ENCODE measurements at places on chromosomes 7 and 10.

- no peak for DNase-seq
These were observed 92.1 kb upstream of the PODXL start for GRCh38 chr7:131648491-131648890.

GRCh38 chr7:147516391-147516790 lies 1074.2 kb upstream of the C7orf33 start:
- no peak for DNase-seq

- DNase-seq = no peak
These were observed 108.6 kb downstream of the ARHGAP22 start for GRCh38 chr10:48496105-48496830.

- no peak for DNase-seq
These were observed 28.2 kb downstream of the CUBN start for GRCh38 chr10:17101257-17101909.

GRCh38 chr7:83271212-83272099 lies 108.8 kb upstream of the PCLO start:
- peak; percentile 24 for DNase-seq

- DNase-seq = peak; percentile 26
These were observed 1.6 kb downstream of the DNMBP start for GRCh38 chr10:100008142-100008522.

GRCh38 chr7:38839851-38840250 lies 69.1 kb downstream of the VPS41 start:
- no peak for DNase-seq

GRCh38 chr7:22140578-22140977 lies 194.9 kb upstream of the CDCA7L start:
- no peak for DNase-seq

DNA sequence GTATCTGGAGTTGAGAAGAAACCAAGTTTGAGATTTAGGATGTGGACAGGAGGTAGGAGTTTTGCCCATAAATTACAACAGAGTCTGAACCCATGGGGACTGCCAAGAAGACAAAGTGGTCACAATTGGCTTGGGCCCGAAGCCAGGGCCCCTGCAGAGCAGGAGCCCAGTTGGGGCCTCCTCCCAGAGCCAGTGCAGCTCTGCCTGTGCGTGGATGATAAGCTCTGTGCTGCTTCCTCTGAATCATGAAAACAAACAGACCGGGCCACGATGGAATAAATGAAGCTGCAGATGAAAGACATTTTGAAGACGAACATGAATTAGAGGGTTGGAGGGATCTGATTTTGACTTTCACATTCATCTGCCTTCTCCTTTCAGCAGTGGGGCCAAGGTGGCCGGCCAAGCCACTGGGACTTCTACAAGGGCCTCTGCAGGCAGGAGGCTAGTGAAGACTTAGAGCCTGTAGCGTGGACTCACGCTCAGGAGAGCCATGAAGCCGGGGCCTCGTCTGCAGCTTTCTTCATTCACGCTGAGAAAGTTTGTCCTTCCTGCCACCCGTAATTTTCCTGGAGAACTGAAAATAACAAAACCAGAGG lies 156.8 kb upstream of the LYZL1 start:
- DNase-seq = no peak

Measured in kidney capillary endothelial cell (primary cell).